BJ (cell line): ENCODE measurements at places on chromosomes 7 and 10.

DNA sequence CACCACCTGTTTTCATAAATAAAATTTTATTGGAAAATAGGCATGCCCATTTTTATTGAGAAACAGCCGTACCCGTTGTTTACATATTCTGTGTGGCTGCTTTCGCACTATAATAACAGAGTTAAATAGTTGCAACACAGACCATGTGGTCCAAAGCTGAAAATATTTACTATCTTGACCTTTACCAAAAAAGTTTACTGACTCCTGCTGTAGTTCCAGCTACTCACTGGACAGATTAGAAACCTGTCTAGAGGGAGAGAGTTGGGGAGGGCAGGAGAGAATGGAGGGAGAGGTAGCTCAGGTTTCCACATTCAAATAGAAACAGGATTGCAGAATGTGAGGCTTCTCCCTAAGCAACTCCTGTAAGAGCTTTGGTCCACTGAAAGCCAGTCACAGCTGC lies 55.1 kb upstream of the GLCCI1 start:
- peak; percentile 32 for DNase-seq

- DNase-seq, result no peak
Observed at GRCh38 chr7:142863891-142864685, 9.2 kb downstream of the EPHB6 start.

DNA sequence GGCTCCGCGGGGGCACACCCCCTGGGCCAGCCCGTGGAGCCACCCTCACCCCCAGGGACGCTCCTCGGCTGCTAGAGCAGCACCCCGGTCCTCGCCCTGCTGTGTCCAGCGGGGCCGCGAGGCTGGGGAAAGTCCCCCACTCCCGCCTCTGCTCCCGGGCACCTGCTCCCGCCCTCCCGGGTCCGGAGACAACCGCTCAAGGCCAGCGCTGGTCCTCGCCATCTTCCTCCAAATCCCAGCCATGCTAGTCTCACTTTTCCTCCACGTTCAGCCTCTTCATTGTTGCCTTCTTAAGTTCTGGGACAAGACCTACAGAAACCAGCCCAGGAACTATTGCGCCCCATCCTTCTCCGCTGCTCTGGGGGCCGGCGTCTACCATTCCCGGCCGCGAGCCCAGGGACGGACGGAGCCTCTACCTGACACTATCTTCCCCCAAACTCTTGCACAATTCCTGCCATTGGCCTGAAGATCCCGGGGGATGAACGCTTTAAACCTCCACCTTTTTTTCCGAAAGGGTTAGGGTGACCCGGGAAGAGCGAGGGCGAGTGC lies 4.8 kb upstream of the KCP start:
- DNase-seq, result no peak

DNA sequence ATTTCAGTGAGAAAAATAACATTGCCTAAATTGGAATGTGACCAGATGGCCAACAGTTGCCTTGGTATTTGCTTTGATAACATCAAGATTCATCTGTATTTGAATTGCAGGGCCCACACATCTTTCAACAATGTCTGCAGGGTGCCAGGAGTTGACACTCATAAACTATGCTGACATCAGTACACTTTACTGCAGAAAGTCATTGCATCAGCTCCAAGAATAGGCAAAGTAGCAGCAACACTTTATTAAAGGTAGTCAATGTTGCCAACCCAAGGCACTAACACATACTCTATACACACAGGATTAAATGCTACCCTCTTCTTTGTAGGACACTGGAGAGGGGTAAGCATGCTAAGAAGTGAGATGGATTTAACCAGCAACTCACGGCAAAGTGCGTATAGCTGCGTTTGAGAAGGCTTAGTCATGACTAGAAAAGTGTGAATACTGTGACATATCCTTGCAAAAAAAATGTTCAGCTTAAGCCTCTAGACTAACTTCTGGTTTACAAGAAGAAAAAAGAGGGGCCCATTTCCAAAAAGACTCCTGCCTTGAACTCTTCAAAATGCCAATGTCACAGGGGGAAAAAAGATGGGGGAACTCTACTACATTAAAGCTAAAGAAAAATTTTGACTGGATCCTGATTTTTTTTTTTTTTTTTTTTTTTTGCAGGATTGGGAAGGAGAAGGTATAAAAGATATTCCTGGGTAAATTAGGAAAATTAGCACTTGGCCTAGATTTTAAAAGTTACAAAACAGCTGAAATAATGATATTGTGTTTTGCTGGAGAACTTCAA lies 2.2 kb downstream of the BBIP1 start:
- peak; percentile 88 for DNase-seq

GRCh38 chr10:72162978-72163377 lies 52.8 kb upstream of the ANAPC16 start:
- peak; percentile 82 for DNase-seq

- no peak for DNase-seq
Observed at GRCh38 chr10:124632566-124632965, 111.6 kb downstream of the FAM53B start.

DNA sequence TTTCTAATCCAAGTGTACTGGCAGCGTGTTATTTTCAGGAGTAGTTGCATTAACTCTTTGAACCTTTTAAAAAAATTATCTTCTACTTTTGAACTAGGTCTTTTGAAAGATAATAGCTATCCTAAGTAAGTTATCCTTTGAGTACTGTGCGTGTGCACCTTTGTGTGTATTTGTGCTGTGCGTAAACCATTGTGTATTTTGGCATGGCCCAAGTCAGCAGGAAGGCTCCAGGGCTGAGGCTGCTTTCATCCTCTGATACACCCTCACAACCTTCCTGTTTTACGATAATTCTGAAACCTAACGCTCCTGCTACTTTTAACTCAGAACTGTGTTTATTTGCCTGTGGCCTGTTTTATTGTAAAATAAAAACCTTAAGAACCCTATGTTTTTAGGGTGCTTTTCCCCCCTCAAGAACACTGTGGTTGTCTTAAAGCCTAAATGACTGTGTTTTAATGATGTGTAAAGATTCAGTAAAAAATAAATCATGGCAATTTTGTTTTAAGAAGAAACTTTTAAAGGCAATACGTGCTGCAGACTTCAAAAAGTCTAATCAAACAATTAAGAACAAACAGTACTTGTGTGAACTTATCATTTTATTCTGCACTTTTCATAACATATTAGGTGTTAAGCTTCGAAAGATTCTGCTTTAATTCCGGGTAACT lies 57.5 kb downstream of the HDAC9 start:
- DNase-seq, result no peak

- no peak for DNase-seq
Observed at GRCh38 chr7:151306860-151307259, 34.8 kb upstream of the NUB1 start.

GRCh38 chr7:107170051-107170915 lies 1.5 kb downstream of the HBP1 start:
- DNase-seq, result no peak

DNA sequence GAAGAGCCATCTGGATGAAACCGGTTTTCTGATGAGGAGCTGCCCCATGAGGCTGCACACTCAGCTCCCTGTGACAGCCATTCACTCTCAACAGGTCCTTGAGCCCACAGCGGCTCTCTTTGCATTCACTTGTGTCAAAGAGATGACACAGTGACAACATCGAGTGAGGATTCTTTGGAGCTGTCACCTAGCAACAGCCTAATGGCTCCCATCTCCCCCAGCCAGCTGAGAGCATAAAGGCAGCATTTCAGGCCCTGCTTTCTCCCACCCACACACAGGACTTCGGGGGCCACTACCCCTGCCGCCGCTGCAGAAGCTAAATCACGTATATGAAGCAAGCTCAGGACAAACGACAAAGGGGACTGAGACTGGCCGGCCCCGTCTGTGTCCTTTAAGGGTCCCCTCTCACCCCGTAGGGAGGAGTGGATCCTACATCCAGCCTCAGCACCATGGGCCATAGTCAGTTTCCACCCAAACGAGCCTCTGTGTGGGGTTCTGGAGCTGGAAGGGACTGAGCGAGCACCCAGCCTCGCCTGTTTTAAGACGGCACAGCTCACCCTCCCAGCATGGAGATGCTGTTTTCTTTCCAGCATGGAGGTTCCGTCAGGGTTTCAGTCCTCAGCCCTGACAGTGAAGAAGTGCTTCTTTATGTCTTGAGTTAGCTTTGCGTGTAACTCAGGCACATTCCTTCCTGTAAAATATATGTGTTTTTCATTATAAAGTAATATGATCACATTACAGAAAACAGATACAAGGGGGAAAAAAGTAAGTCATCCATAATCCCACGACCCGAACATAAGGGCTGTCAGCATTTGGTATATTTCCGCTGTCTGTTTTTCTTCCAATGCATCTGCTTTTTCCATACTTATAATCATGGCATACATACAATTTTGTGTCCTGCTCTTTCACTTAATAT lies 4.9 kb downstream of the CPA4 start:
- DNase-seq, result no peak

DNA sequence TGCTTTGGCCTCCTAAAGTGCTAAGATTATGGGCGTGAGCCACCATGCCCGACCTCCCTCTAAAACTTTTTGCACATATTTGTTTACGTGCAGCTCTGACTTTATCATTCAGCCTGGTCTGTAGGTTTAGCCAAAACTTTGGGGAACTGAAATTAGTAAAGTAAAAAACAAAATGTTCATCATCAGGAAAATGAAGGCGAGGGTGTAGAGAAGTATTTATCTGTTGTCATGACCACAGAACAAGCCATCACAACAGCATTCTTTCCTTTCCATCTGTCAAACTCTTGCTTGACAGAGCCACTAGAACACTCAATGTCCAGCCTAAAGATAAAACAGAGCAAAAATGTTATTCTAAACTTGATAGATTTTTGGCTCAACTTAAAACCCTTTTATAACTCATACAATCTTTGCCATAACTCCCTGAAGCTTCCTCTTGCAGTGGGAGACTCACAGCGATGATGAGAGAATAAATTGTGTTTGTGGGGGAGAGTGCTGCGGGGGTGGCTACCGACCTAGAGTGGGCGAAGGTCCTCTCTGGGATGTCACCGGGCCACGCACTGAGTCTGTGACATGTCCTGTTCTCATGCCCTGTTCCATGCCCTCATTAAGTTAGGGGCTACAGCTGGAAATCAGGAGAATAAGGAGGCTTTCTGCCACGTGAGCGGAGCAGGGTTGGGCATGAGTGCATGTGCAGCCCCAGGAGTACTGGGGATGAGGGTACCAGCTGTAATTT lies 58.6 kb upstream of the MKRN1 start:
- no peak for DNase-seq

GRCh38 chr7:42107484-42108240 lies 129.3 kb downstream of the GLI3 start:
- DNase-seq, result no peak

DNA sequence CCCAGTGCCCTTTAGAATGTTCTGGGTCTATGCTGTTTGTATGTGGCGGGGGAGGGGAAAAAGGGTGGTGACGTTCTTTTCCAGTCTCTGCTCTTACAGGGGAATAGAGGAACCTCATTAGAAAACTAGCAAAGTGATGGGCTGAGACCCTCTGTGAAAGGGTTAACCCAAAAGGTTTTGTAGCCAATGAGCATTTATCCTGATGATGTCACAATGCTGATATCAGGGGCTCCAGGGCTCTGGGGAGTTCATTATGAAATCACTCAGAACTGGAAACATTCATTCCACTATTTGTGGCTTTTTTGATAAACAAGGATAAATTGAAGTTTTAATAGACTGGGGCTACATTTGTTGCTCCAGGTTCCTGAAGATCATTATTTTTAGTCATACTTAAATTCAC lies 71.7 kb downstream of the ARID5B start:
- DNase-seq, result no peak

GRCh38 chr7:1449951-1450350 lies 9.3 kb downstream of the MICALL2 start:
- no peak for DNase-seq

GRCh38 chr10:112986544-112987190 lies 36.6 kb downstream of the TCF7L2 start:
- DNase-seq, result no peak

- no peak for DNase-seq
Observed at GRCh38 chr7:151542606-151543130, 23.0 kb upstream of the RHEB start.

GRCh38 chr7:122206985-122207384 lies 62.9 kb upstream of the AASS start:
- no peak for DNase-seq

DNA sequence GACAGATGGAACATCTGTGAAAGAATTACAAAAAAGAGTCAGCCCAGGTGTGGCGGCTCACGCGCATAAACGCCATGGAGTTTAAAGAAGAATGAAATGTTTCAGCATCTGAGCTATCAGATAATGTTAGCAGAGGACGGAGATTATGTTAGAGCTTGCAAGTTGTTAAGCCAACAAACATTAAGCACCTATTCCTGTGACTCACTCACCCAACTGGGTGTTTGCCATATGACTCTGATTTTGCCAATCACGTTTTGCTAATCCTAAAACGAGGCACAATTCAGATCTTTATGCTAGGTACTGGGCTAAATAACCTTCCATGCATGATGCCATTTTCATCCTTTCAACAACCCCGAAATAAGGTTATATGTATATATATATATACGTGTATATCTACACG lies 29.0 kb upstream of the CCNY start:
- DNase-seq, result no peak

DNA sequence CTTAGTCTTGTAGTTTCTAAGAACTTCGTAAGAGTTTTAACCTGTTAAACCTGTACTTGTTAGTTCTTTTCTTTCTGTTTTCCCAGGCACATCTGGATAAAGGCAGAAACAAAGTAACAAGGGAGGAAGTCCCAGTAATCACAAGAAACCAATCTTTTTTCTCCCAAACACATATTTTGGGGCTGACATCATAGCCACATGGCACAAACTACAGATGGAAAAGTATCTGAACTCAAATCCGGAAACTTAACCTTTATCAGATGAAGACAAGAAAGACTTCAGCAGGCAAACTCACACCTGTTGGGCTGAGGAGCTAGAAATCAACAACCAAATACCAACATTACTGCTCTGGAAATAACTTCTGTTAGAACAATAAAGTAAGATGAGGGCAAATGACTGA lies 67.1 kb downstream of the CUBN start:
- DNase-seq, result peak; percentile 73

DNA sequence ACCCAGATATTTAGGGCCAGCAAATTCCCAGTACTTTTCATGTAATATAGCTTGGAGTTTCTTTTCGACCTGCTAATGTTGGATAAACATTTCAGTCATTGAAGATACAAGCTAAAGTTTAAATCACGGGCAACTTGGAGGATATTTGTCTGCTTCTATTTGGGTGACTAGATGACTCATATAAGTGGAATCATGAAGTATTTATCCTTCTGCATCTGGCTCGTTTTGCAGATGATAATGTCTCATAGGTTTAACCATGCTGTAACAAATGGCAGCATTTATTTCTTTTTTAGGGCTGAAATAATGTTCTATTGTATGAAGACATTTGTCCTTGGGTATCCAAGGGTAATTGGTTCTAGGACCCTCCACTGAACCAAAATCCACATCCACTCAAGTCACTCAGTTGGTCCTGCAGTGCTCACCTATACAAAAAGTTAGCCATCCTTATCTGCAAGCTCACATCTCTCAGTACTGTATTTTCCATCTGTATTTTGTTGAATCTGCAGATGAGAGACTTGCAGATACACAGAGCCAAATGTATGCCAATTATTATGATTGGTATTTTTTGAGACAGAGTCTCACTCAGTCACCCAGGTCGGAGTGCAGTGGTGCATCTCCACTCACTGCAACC lies 187.2 kb upstream of the CSTF2T start:
- no peak for DNase-seq

- DNase-seq, result no peak
Observed at GRCh38 chr7:2354939-2355704, 495 bp downstream of the EIF3B start.
